ENCODE measurements at places on chromosomes 13 and 19. TPM values are rescaled to one million over a fixed set of nuclear protein-coding genes. Genes with fewer than 3 reads are reported as not detected.

DNA sequence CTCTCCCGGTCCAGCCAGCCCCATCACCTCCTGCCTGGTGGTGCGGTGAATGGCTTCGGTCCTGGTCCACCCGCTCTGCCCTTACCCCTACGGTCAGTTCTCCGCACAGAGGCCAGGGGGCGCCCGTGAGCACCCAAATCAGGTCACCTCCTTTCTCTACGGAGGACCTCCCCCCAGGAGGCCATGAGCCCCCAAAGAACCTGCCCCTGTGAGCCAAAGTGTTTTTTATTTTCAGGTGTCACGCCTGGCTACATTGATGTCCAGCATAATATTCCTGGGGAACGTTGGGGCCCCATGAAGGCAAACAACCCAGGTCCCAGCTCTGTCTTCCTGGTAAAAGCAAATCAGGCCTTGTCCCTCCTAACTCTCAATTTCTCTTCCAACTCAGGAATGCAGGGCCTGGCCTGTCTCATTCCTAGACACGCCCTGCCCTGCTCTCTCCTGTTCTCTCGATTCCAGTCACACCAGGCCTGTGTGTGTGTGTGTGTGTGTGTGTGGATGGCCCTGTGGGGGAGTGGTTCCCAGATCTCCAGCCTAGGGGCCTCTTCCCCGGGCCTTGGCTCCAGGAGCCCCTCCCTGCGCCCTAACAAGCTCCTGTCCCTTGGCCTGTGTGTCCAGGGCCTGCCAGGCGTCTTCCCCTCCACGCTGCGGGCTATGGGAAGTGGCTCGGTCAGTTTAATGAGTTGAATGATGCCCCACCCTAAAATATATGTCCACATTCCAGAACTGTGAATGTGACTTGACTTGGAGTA lies 9.7 kb upstream of the GIPC1 start:
- H3K4me3 ChIP-seq = no peak overlapping the region
- peak; percentile 58 for DNase-seq
- no peaks in the 10 kb centered on the region for H3K27me3 ChIP-seq
- H3K4me1 ChIP-seq = peaks cover 25% of the 10 kb centered on the region

GRCh38 chr13:20425819-20426219 lies 99.8 kb downstream of the CRYL1 start:
- no peak overlapping the region for H3K4me3 ChIP-seq
- H3K27ac ChIP-seq = no peak overlapping the region
- H3K36me3 ChIP-seq = no peaks in the 10 kb centered on the region
- no peaks in the 10 kb centered on the region for H3K27me3 ChIP-seq
- no peak for DNase-seq

Gene HCST
- total RNA-seq = 2.0 TPM

Gene ACP7
- not detected for total RNA-seq

Gene B3GNT8
- total RNA-seq = 1.3 TPM

Gene C19orf38
- 1.3 TPM for total RNA-seq

Gene CAPN12
- 0.50 TPM for total RNA-seq

Gene C13orf42
- total RNA-seq = not detected

Gene RNF225
- under 0.01 TPM for total RNA-seq

DNA sequence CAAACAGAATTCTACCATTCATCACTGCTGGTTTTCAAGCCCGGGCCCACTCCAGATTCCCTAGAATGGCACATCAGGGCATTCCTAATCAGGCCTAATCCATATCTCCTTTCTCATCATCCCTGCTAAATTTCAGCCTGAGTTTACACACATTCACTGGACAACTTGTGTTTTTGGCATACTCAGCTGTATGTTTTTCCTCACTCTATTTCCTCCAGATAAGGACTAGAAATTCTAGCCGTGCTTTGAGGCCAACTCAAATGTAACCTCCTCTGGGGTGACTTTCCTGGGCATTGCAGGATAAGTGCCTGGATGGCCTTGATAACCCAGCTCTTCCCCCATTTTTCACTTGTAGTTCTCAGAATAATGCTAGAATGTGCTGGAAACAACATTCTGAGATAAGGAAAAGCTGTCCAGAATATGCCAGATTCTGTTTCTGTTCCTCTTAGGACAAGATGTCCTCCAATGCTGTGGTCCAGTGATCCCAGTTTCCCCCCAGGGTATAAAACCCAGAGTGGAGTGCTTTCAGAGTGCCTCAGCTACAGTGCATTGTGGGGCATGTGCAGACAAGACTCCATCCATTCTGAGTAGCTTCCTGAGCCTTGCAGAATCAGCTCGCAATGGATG lies 66.9 kb upstream of the CLDN10 start:
- H3K27ac ChIP-seq = no peak overlapping the region
- H3K4me1 ChIP-seq = no peaks in the 10 kb centered on the region
- no peak for DNase-seq
- H3K27me3 ChIP-seq = no peaks in the 10 kb centered on the region
- H3K4me3 ChIP-seq = no peak overlapping the region

Gene NAXD
- 34.0 TPM for total RNA-seq

Gene SHC2
- total RNA-seq = 3.3 TPM

Gene CLEC17A
- not detected for total RNA-seq

- H3K27ac ChIP-seq = no peak overlapping the region
- H3K27me3 ChIP-seq = no peaks in the 10 kb centered on the region
- H3K4me3 ChIP-seq = no peak overlapping the region
- H3K4me1 ChIP-seq = no peaks in the 10 kb centered on the region
Measured at GRCh38 chr19:34096020-34096915, 76.0 kb upstream of the LSM14A start.

Gene SHANK1
- total RNA-seq = 1.8 TPM

- H3K36me3 ChIP-seq = peaks cover 10% of the 10 kb centered on the region
- peaks cover 19% of the 10 kb centered on the region for H3K4me1 ChIP-seq
- H3K27ac ChIP-seq = no peak overlapping the region
- H3K4me3 ChIP-seq = peak overlapping the region; percentile 43
- H3K27me3 ChIP-seq = no peaks in the 10 kb centered on the region
Measured at GRCh38 chr19:48333467-48334384, 8.4 kb downstream of the EMP3 start.

Gene SPART
- total RNA-seq = 93.0 TPM

DNA sequence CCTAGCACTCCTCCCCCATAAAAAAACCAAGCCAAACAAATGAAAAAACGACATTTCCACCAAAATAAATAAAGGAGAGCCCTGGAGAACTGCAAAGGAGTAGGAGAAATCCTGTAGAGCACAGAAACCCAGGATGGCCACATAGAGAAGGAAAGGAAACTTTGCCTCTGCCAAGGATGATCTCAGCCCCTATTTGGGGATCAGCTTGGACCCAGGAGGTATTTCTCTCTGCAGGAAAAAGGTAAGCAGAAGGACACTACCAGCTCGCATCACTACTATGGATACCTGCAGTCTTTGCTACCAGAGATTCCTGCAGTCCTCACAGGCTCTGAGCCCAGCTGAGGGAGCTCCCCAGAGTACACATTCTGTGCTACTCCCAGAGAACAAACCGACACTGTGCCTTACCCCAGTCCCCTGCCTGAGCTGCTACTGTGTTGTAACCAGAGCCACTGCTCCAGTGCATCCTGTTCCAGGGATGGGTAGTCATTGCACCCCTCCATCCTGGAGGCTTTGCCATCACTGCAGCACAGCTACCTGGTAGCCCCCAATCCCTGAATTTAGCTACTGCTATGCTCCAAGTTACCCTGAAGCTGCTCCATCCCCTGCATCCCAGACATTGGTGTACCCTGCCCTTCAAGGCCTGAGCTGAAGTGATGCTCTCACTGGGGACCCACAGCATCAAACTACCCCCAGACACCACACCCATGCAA lies 41.7 kb downstream of the VWA8 start:
- no peak overlapping the region for H3K4me3 ChIP-seq
- peaks cover 11% of the 10 kb centered on the region for H3K4me1 ChIP-seq
- no peaks in the 10 kb centered on the region for H3K27me3 ChIP-seq
- no peak for DNase-seq
- no peak overlapping the region for H3K27ac ChIP-seq

DNA sequence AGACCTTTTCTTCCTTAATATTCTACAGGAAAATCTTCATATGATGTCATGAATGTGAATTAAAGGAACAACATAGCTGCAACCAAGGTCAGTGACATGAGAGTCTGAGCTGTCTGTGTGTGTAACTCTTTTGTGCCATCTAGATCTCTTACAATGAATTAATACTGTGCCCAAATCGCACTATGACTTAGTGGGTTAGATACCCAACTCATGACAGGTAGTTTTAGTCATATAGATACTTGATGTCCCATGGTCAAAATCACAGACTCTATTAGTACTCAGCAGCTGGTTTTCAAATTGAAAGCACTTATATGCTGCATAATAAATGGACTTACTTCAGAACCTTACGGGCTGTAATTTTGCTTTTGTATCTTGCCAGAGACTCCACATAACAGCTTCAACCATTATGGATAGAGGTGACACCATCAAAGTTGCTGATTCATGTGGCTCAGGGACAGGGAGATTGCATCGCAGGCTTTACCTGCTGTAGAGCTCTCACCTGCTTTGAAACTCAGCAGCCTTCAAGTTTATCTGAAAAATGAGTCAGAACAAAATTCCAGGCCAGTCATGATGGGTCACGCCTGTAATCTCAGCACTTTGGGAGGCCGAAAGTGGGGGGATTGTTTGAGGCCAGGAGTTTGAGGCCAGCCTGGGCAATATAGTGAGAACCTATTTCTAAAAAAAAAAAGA lies 12.3 kb upstream of the ZNF283 start:
- no peak overlapping the region for H3K27ac ChIP-seq
- no peak for DNase-seq
- H3K36me3 ChIP-seq = no peaks in the 10 kb centered on the region
- H3K4me1 ChIP-seq = no peaks in the 10 kb centered on the region
- H3K27me3 ChIP-seq = no peaks in the 10 kb centered on the region

Gene KLK13
- total RNA-seq = not detected

Gene WIZ
- total RNA-seq = 9.7 TPM

GRCh38 chr13:29925457-29926097 lies 75.2 kb upstream of the UBL3 start:
- no peak overlapping the region for H3K4me3 ChIP-seq
- H3K36me3 ChIP-seq = no peaks in the 10 kb centered on the region
- peaks cover 21% of the 10 kb centered on the region for H3K4me1 ChIP-seq
- H3K27me3 ChIP-seq = no peaks in the 10 kb centered on the region

DNA sequence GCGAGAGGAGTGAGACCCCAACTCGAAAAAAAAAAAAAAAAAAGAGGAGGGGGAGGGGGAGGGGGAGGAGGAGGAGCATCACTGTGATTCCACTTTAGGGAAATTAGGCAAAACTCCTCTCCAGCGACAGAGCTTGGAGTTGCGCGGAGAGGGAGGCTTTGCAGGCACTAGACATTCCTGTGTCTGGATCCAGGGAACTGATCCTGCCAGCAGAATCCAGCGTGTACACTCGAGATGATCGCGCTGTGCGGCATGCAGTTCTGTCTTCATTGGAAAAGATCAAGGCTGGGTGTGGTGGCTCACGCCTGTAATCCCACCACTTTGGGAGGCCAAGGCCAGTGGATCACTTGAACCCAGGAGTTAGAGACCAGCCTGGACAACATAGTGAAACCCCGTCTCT lies 29.6 kb upstream of the KLF2 start:
- no peaks in the 10 kb centered on the region for H3K27me3 ChIP-seq
- no peak overlapping the region for H3K27ac ChIP-seq
- no peaks in the 10 kb centered on the region for H3K36me3 ChIP-seq
- peak; percentile 11 for DNase-seq
- no peak overlapping the region for H3K4me3 ChIP-seq

Gene PRRG2
- total RNA-seq = 0.17 TPM

DNA sequence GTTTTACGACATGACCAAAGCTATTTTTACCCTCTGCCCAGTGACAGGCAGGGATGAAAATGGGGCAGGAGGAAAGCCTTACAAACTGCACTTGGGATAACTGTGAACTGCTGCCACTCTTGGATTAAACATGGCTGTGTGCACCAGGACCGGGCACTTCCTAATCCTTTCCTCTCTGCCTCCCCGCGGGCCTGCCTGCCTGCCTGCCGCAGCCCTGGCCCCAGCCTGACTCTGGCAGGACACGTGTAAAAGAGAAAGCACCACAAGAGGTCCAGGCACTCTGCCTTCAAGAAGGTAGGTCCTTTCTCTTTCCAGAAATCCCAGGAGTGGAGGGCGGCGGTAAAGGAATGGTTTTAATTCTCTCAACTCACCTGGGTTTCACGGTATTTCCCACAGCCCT lies 4.8 kb downstream of the TSHZ3 start:
- H3K27ac ChIP-seq = no peak overlapping the region
- no peak overlapping the region for H3K4me3 ChIP-seq
- DNase-seq = no peak
- no peaks in the 10 kb centered on the region for H3K36me3 ChIP-seq
- H3K4me1 ChIP-seq = peaks cover 13% of the 10 kb centered on the region

- H3K27ac ChIP-seq = no peak overlapping the region
- no peak overlapping the region for H3K4me3 ChIP-seq
- H3K36me3 ChIP-seq = no peaks in the 10 kb centered on the region
- peaks cover 3% of the 10 kb centered on the region for H3K4me1 ChIP-seq
- peak; percentile 72 for DNase-seq
- H3K27me3 ChIP-seq = no peaks in the 10 kb centered on the region
Measured at GRCh38 chr13:40230833-40231266, 435.6 kb downstream of the FOXO1 start.

Gene HIPK4
- total RNA-seq = 0.17 TPM

DNA sequence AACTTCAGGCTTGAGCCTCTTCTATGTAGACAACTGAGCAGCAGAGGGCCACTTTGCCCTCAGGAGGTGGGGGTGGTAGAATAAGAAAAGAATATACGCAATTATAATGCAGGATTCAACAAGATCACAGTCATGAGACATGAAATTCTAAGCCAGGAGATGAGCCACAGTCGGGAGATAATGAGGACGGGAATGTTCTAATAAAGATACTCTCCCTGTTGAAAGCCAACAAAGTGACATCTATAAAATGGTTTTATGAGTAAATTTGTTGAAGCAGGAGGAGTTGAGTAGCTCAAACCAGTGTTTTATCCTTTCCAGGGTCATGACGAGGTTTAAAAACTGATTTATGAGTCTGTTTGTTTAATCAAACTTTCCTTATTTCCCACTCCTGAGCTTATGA lies 152.0 kb upstream of the SERP2 start:
- no peak for DNase-seq
- H3K4me3 ChIP-seq = no peak overlapping the region
- no peak overlapping the region for H3K27ac ChIP-seq
- H3K27me3 ChIP-seq = no peaks in the 10 kb centered on the region
- peaks cover 11% of the 10 kb centered on the region for H3K4me1 ChIP-seq

GRCh38 chr13:97223711-97224541 lies 1.8 kb downstream of the MBNL2 start:
- H3K36me3 ChIP-seq = no peaks in the 10 kb centered on the region
- H3K4me1 ChIP-seq = peaks cover 7% of the 10 kb centered on the region
- peak overlapping the region; percentile 73 for H3K27ac ChIP-seq
- no peaks in the 10 kb centered on the region for H3K27me3 ChIP-seq
- DNase-seq = peak; percentile 95
- H3K4me3 ChIP-seq = peak overlapping the region; percentile 74

- H3K4me3 ChIP-seq = no peak overlapping the region
- H3K4me1 ChIP-seq = peaks cover 4% of the 10 kb centered on the region
- DNase-seq = peak; percentile 39
- no peaks in the 10 kb centered on the region for H3K27me3 ChIP-seq
- peaks cover 1% of the 10 kb centered on the region for H3K36me3 ChIP-seq
Measured at GRCh38 chr13:45180713-45181601, 19.9 kb downstream of the KCTD4 start.

GRCh38 chr13:110227864-110228643 lies 78.9 kb downstream of the COL4A1 start:
- peak overlapping the region; percentile 59 for H3K27ac ChIP-seq
- no peak for DNase-seq
- H3K27me3 ChIP-seq = no peaks in the 10 kb centered on the region
- H3K4me3 ChIP-seq = no peak overlapping the region
- no peaks in the 10 kb centered on the region for H3K36me3 ChIP-seq
- H3K4me1 ChIP-seq = peaks cover 19% of the 10 kb centered on the region

Gene ZNF667
- total RNA-seq = 6.4 TPM

Gene AKAP8L
- total RNA-seq = 61.1 TPM

All from fibroblast of lung (primary cell).